ENCODE measurements at places on chromosomes 7 and 10.

DNA sequence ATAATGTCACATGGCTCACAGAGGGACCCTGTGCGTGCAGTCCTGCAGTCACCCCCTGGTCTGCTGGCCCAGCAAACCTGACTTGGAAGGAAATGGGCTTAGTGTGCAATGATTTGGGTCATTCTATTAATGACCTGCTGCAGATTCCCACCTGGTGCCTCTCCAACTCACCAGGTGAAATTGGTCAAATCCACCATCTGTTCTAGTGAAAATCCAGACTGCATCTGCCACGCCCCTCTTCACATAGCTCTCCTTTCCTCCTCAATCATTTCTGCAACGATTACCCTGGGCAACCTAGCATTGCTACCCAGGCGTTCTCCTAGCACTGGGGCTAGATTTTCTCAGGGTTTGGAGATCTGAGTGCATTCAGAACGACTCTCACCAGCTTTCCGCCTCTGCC lies 29.4 kb downstream of the SRRM3 start:
- no peak for DNase-seq

DNA sequence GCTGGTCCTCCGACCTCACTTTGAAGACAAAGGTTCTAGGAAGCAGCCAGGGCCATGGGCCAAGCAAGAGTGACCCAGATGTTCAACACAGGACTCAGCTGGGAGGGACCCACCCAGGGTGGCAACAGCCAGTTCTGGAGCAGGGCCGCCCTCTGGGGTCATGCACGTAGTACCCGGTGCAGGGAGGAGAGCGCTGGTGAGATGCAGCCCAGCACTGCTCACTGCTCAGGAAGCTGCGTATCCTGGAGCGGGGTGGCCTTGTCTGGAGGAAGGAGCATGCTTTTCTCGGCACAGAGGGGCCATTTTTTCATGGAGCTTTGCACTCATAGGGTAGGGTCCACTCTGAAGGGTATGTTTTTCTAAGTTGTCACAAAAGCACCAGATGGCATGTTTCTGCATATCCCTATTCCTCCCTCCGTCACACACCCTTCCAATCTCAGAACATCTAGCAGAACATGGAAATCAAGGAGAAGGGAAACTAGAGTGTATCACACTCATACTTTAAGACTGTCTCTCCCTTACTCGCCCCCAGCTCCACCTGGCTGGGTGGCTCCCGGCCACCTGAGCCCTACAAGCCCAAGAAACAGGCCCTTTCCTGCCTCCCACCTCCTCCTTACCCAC lies 132.6 kb downstream of the CDH23 start:
- no peak for DNase-seq

GRCh38 chr7:106640368-106641141 lies 20.4 kb downstream of the CCDC71L start:
- no peak for DNase-seq

DNA sequence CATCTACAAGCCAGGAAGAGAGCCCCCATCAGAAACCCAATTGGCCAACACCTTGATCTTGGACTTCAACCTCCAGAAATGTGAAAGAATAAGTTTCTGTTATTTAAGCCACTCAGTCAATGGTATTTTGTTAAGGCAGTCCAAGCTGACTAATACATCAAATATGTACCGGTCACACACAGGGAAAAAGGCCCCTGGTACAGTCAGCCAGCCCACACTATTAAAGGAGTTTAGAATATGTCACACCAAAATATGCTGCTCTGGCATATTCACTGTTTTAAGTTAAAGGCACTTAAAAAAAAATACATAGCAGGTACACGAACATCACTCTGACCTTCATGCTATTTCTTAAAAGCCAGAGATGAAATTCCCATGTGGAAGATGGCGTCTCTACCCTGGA lies 15.2 kb upstream of the CDCA7L start:
- DNase-seq, result no peak

GRCh38 chr7:27109466-27110185 lies 7.1 kb upstream of the HOXA2 start:
- no peak for DNase-seq

- DNase-seq, result no peak
These were observed 141.3 kb downstream of the JMJD1C start for GRCh38 chr10:63324495-63324854.

GRCh38 chr10:71316786-71317160 lies 2.3 kb upstream of the SLC29A3 start:
- DNase-seq, result no peak

GRCh38 chr7:108104324-108104723 lies 25.8 kb downstream of the LAMB4 start:
- no peak for DNase-seq

Measured in DMS153 (cell line).